ENCODE measurements at places on chromosomes 3 and 15.
A peak's percentile ranks its signal among the peaks of the same experiment; 100 is the strongest.

GRCh38 chr15:100516643-100517512 lies 11.9 kb downstream of the CERS3 start:
- DNase-seq = no peak

- DNase-seq = no peak
Measured at GRCh38 chr3:83096-83495, 113.5 kb upstream of the CHL1 start.

DNA sequence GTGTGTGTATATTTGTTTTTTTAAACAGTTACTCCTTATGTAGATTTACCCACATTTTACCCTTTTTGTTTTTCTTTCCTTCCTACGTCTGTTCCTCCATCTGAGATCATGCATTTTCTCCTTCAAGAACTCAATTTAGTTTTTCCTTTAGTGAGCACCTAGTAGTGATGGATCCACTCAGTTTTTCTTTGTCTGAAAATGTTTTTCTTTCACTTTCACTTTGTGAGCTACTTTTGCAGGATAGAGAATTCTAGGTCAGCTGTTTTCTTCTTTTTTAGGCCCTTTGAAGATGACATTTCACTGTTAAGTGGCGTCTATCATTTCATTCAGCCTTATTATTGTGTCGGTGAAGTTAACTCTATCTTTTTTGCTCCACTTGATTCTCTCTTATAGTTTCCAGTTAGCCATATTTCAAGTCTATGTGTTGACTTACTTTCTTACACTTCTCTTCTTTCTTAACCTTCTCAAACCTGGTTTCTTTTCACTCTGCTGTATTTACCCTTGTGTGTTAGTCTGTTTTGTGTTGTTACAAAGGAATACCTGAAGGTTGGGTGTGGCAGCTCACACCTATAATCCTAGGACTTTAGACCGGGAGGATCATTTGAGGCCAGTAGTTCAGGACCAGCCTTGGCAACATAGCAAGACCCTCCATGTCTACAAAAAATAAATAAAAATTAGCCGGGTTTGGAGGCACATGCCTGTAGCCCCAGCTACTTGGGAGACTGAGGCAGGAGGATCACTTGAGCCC lies 55.8 kb downstream of the PRKCI start:
- DNase-seq = no peak

- no peak for DNase-seq
Measured at GRCh38 chr3:54712539-54712938, 215.3 kb downstream of the LRTM1 start.

DNA sequence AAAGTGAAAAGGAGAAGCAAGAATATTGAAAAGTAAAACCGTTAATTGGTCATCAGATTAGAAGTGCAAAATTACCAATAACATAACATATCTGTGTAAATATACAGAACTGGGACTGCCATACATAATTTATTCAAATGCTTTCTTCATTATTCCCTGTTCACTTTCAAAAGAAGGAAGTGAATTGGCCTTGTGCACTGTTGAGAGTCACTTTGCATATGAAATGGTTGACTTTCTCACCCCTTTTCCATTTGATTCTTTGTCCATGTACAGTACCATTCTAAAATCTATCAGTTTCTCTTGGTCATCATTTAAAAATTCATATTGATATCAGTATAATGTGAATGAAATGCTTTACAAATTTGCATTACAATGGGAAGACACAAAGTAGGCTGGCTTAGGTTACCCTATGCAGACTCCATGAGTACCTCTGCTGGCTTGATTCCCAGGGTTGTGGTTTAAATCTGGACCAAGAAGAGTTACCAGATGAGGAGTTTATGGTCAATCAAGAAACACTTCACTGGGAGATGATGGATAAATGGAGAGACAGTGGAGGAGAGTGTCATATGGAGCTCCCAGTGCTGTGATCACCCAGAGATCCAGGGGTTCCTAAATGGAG lies 210.9 kb upstream of the TOPAZ1 start:
- no peak for DNase-seq

DNA sequence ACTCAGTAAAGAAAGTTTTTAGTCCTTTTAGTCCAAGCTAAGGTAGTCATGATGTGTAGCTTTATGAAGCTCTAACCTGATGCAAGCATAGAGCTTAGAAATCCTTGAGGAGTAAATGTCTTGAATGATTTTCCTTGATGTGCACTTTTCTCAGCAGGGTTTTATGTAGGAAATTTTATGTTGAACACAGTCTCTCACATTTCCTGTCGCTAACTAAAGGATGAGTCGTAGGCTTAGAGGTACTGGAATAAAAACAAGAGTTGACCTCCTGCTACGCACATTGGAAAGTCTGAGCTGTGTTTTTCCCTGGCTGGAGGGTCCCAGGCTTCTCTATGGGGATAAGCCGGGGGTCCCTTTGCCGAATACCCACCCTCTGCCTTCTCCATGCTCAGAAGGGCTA lies 34.7 kb upstream of the ZPLD1 start:
- no peak for DNase-seq

DNA sequence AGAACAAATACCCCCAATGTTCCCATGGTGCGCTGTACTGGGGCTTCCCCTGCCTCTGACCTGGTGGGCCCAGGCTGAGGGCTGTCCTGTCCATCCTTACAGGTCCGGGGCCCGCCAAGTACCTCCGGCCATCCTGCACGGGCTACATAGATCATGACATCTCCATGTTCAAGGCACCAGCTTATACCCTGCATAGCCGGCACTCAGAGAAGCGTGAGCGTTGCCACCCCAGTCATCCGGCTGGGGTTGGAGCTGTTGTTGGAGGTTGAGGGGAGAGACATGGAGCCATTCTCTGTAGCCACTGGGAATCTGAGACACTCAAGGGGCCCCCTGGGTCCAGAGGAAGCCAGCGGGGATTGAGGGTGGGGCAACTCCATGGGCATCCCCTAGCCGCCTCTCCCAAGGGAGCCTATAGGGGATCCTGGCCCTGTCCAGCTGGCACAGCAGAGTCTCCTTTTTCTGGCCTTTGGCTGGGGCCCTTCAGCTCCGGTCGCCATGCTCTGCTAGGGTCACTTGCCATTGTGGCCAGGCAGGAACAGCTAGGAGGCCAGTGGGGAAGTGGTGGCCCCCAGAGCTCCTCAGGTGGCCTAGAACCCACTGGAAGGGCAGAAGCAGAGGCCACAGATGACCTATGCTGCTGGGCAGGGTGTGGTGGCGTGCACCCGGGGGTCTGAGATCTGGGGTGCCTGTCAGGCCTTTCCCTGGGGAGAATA lies 12.5 kb upstream of the CSPG4 start:
- DNase-seq = no peak

- DNase-seq = no peak
Measured at GRCh38 chr3:170419557-170420087, 954 bp downstream of the CLDN11 start.

- no peak for DNase-seq
Measured at GRCh38 chr3:98778383-98778782, 15.2 kb downstream of the ST3GAL6 start.

GRCh38 chr3:190073264-190074008 lies 47.3 kb downstream of the P3H2 start:
- no peak for DNase-seq

- DNase-seq = no peak
Measured at GRCh38 chr3:15601046-15601398, 347 bp downstream of the HACL1 start.

GRCh38 chr3:139309061-139309591 lies 34.7 kb upstream of the MRPS22 start:
- no peak for DNase-seq

DNA sequence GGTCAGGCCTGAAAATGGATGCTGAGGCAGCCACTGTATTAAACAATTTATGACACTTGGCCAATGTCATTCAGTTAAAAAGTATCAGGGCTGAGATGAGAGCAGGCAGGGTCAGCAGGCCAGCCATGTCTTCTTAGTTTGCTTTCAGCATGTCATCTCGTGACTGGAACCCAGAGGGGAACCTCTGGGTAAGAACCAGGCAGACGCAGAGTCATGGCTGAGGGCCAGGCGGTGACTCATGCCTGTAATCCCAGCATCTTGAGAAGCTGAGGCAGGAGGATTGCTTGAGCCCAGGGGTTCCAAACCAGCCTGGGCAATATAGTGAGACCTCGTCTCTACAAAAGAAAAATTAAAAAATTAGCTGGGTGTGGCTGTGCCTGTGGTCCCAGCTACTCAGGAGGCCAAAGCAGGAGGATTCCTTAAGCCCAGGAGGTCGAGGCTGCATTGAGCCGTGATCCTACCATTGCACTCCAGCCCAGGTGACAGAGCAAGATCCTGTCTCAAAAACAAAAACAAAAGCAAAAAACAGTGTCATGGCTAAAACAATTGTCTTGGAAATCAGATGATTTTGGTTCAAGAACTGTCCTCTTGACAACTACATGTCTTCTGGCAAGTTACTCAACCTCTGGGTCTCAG lies 11.7 kb downstream of the BCL2L10 start:
- no peak for DNase-seq

- DNase-seq = no peak
Measured at GRCh38 chr3:15291589-15292541, 40.5 kb downstream of the SH3BP5 start.

- DNase-seq = no peak
Measured at GRCh38 chr15:101322854-101323477, 27.9 kb upstream of the SNRPA1 start.

- DNase-seq = no peak
Measured at GRCh38 chr3:58059349-58060321, 51.4 kb downstream of the FLNB start.

- peak; percentile 82 for DNase-seq
Measured at GRCh38 chr3:49007771-49008528, 759 bp downstream of the WDR6 start.

GRCh38 chr3:61358364-61358763 lies 107.1 kb upstream of the FHIT start:
- DNase-seq = no peak

DNA sequence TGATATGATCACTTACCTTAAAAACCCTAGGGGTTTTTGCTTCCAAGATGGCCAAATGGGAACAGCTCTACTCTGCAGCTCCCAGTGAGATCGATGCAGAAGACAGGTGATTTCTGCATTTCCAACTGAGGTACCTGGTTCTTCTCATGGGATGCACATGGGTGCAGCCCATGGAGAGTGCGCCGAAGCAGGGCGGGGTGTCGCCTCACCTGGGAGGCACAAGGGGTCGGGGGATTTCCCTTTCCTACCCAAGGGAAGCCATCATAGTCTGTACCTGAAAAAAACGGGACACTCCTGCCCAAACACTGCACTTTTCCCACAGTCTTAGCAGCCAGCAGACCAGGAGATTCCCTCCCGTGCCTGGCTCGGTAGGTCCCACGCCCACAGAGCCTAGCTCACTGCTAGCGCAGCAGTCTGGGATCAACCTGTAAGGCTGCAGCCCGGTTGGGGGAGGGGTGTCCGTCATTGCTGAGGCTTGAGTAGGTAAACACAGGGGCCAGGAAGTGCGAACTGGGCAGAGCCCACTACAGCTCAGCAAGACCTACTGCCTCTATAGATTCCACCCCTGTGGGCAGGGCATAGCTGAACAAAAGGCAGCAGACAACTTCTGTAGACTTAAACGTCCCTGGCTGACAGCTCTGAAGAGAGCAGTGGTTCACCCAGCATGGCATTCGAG lies 78.6 kb downstream of the CTNNB1 start:
- no peak for DNase-seq

- no peak for DNase-seq
Measured at GRCh38 chr15:97567411-97567810, 393.1 kb upstream of the ARRDC4 start.

- DNase-seq = no peak
Measured at GRCh38 chr3:78462021-78462420, 1305.8 kb downstream of the ROBO1 start.

GRCh38 chr3:73213896-73214295 lies 152.4 kb downstream of the EBLN2 start:
- DNase-seq = no peak

DNA sequence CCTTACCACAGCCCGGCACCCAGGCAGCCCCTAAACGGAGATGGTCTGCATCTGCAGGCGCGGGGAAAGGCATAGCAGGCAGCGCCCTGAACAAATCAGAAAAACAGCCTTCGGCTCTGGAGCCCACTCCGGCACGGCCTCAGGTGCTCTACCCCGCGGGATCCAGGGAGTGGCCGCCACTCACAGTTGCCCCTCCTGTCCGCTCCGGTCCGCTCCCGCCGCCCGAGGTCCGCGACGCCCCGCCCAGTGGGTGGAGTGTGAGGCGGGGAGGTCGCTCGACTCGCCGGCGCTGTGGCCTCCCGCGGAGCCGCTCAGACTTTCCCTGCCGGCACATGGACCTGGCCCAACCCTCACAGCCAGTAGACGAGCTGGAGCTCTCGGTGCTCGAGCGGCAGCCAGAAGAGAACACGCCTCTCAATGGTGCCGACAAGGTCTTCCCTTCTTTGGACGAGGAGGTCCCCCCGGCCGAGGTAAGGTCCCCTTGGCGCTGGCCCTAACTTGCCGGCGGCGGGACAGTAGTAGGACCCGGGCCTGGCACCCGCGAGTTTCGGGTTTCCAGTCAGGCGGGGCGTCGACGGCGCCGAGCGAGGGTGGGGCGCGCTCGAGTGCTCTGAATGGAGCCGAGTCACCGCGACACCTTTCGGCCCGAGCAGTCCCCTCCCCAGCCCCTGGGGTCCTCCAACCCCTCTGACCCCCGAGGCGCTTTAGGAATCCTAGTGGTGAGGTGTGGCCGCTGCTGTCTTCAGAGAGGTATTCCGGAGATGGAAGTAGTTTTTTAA lies at the start of gene C3orf52:
C3orf52 (plus strand) TSS at position 314 of the 779 bp plus-strand sequence; CDS start at position 333, 19 bp downstream.
- no peak for DNase-seq

GRCh38 chr3:57288403-57288802 lies 4.1 kb downstream of the ASB14 start:
- DNase-seq = no peak

DNA sequence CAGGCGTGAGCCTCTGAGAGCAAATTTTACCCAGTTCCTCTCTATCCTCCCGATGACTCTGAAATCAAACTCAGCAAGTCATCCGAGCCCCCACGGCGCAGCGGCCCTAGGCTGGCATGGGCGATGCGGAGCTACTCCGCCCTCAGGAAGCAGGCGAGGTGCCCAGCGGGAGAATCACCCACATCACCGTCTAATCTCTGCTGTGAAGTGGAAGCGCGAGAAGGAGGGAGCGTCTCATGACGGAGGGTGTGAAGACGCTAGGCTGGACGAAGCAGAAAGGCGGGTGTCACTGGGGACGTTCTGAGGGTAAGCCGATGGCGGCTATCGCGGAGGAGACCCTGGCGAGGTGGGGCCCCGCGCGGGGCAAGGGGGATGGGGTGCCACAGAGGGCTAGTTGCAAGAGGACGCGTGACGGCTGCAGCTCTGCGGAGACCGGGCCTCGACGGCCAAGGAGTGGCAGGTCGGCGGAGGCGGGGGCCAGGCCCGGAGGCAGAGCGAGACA lies 9.1 kb upstream of the GNAI2 start:
- no peak for DNase-seq

DNA sequence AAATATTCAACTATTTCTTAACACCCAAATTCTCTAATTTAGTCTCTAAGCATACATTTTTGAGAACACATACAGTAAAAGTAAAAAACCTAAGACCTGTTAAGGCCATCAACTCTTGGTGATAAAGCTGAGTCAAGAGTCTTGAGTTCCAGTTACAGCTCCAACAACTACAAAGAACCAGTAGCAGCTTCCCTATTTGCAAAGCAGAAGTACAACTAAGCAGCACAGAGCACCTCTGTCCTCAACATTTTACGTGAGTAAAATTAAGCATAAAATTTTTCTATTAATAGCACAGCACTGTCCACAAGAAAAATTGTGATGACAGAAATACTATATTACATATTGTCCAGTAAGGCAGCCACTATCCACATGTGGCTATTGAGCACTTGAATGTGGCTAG lies 4.4 kb downstream of the PCOLCE2 start:
- no peak for DNase-seq

- no peak for DNase-seq
Measured at GRCh38 chr15:101481917-101482525, 7.5 kb downstream of the PCSK6 start.

- DNase-seq = no peak
Measured at GRCh38 chr15:34364041-34364440, 3.0 kb downstream of the LPCAT4 start.
